Activated naive CD4-positive, alpha-beta T cell (primary cell): ENCODE measurements at places on chromosomes 11 and 22.

DNA sequence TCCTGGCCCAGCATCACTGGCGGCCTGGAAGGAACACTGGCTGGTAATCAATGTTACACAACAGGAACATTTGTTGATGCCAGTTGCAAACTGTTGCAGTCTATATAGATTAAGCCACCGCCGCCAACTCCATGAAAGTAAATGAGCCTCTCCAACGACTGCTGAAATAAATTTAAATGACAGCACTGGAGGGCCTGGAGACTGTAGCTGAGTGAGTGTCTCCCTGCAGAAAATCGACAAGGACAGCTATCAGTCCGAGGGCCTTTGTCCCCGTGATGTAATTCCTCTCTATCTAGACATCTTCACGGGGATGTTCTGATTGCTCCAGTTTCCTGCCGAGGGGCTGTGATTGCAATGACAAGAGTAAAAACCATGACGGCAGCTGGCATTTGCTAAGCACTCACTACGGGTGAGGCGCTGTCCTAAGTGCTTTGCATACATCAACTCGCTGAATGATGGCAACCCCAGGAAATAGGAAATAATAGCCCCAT lies 120.4 kb downstream of the SEZ6L start:
- no peak for DNase-seq

DNA sequence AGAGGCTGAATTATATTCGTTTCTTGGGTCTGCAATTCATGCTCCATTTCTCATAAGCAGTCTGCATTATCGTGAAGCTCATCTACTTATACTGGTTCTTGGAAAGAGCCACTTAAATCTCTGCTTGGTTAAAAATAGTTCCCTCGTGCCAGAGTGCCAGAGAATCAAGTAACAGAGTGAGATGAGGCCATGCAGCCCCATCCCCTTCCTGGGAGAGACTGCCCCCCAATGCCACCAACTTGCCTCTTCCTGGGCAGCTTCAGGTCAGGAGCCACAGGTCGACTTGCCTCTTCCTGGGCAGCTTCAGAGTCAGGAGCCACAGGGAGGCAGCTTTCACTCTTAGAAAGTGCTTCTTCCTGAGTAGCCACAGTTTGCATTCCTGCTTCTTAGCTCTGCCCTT lies 223.9 kb upstream of the ZBED5 start:
- DNase-seq = no peak

DNA sequence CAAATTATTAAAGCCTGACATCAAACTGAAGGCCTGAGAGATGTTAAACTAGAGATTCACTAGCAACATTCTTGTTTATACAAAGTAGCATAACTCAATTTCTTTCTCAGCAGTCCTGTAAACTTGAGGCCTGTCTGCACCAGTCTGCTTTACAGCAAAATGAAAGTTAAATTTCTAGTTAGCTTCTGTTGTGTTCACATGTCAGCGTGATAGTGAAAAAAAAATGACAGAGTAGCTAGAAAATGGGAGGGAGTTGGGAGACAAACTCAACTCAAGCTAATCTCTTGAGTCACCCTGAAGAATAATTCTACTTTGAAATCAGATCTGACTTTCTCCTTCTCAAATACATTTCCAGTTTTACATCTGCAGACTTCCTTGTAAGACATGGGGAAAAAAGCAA lies 6.5 kb downstream of the RBFOX2 start:
- DNase-seq = no peak

- DNase-seq = no peak
Observed at GRCh38 chr11:94602430-94603372, 35.5 kb downstream of the PIWIL4 start.

- DNase-seq = peak; percentile 52
Observed at GRCh38 chr22:37804881-37805809, 2.6 kb upstream of the GCAT start.

DNA sequence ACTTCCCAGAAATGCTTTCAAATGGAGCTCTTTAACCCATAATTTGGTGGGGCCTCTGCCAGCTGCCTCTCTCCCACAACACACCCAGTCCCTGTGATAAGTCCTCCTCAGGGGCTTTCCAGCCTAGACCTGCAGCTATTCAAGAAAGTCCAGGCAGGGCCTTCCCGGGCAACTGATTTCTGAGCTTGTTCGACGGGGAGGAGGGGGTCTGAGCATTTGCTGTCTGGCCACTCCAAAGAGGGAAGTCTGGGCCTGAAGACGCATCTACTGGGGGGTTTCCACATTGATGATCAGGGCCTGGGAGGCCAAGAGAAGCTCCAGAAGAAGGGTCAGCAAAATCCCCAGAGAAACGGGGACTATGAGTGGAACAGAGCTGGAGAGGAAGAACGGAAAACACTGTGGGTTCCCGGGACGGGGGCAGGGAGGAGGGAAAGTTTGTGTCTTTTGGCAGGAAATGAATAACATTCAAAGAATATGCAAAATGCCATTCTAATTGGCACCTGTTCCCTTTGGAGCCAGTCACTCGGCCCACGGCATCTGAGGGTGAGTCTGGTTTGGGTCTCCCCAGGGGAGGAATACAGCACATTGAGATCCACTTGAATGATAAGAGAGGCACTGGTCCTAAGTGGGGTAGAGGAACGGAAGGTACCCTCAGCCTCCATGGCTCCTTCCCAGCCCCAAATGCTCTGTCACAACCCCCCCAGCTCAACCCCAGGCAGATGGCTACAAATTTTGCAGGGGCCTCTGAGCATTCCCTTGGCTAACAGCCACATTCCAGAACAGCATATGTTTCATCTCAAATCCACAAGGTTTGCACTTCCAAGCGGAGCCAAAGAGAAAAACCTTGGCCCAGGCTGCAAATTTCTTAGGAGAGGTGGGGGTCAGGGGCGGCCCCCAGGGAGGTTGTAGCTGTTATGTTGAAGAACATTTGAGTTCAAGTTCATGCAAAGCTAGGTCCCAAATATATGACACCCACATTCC lies 72.0 kb downstream of the RPUSD4 start:
- DNase-seq = no peak

- no peak for DNase-seq
Observed at GRCh38 chr11:11555208-11555607, 66.6 kb downstream of the GALNT18 start.

DNA sequence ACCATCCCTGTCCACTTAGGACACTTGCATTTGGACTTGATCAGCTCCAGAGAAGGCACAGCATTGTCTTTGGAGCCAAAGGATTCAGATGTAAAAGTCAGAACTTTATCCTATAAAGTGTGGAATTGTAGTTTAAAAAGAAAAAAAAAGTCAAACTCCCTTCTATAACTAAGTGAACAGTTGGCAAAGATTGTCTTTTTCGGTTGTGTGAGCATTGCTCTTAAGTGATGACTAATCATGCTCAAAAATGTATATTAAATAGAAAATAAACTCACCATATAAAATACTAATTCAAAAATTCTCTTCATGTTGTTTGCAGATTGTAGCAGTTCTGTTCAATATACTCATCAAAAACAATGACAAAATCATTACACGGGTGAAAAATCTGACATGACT lies 93.8 kb downstream of the ETS1 start:
- no peak for DNase-seq

GRCh38 chr22:35606916-35607315 lies 10.2 kb downstream of the MB start:
- no peak for DNase-seq

- DNase-seq = no peak
Observed at GRCh38 chr22:17407643-17408042, 38.4 kb downstream of the CECR2 start.

DNA sequence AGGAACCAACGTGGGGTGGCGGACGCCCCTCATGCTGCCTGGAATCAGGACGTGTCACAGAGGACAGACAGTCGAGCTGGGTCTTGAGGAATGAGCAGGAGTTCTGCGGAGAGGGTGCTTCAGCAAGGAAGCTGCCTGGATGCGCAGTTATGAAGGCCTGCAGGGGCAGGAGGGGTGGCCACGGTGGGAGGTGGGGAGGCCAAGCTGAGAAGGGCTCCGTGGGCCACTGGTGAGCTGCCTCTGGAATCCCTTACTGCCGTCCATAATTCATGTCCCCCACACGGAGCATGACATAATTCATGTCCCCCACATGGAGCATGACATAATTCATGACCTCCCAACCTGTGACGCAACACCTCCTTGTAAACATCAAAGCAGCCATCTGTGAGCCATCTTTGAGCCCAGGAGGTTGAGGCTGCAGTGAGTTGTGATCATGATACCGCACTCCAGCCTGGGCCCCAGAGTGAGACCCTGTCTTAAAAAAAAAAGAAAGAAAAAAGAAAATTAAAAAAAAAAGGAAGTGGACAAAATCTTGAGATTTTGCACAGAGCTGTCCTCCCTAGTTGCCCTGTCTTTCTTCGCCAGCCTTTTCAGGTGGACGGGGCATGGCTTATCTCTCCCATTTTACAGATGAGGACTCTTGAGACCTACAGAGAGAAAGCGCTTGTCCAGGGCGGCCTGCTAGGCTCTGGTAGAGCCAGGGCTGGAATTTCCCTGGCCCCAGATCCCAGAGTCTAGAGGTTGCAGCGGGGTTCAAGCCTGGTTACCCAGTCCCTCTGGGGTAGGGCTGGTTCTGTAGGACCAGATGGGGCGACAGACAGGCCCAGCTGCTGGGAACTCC lies 24.3 kb upstream of the PICK1 start:
- DNase-seq = no peak

GRCh38 chr11:46391186-46391577 lies 394 bp downstream of the CHRM4 start:
- DNase-seq = no peak

DNA sequence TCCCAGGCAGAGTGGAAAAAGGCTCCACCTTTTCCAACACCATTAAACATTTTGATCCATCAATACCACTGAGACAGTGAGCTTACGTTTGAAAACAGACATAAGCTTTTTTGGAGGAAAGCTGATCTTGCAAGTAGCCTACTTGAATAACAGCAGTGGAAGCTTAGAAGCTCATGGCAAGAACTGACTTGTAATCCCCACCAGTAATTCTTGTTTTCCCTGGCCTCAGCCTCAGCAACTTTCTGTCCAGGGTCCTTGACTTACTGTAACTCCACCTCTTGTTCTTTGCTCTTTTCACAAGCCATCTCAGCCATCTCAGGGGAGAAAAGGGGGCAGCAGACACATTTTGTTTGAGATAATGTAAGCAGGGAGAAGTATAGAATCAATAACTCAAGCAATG lies 12.3 kb upstream of the MPZL2 start:
- DNase-seq = no peak

DNA sequence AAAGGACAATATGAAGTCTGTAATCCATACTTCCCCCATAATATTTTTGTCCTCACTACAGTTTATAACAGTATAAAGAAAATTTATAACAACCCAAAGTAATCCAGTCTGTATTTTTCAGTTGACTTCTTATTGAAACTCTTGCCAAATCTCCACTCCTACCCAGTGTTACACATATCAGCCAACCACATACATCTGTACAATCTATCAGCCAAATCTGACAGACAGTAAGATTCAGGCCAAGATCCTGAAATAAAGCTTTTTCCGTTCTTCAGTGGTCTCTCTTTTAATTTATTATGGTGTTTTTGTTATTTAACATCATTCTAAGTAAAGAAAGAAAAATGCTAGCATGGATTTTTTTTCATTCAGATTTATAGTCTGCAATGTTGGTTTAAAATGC lies 2370.9 kb upstream of the RAG2 start:
- DNase-seq = no peak

GRCh38 chr11:69445131-69445470 lies 36.4 kb upstream of the LINC01488 start:
- DNase-seq = no peak

DNA sequence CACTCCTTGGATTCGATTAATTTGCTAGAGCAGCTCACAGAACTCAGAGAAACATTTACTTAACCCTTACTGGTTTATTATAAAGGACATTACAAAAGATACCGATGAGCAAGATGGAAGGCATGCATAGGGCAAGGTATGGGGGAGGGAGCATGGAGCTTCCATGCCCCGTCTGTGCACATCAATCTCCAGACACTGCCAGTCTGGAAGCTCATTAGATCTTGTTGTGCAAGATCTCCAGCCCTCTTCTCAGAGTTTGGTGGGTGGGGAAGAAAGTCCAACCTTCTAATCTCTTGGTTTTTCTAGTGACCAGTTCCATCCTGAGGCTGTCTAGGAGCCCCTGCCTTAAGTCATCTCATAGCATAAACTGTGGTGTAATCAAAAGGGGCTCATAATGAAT lies 190.7 kb downstream of the UVRAG start:
- no peak for DNase-seq

DNA sequence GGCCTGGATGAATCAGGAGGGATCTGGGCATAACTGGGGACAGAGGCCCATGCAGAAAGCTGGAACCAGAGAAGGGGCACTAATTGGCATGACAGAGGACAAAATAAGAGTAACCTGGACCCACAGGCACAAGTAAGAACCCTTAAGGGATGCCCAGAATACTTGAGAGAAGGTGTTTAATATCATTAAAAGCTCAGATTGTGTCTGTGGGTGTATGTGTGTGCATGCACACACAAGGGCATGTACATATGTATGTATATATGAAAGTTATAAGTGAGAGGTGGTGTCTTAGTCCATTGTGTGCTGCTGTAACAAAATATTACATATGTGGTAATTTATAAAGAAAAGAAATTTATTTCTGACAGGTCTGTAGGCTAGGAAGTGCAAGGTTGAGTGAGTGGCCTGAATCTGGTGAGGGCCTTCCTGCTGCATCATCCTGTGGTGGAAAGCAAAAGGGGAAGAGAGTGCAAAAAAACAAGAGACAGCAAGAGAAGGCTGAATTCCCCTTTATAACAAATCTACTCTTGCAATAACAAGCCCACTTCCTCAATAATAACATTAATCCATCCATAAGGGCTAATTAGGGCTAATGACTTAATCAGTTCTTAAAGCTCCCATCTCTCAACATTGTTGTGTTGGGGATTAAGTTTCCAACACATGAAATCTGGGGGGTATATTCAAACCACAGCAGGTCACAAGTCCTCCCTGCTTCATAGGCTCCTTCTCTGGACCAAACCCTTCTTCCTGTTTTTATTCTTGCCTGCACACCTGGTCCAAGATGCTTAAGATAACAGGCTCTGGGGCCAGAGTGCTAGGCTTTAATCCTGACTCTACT lies 68.3 kb upstream of the POU2AF2 start:
- DNase-seq = no peak

DNA sequence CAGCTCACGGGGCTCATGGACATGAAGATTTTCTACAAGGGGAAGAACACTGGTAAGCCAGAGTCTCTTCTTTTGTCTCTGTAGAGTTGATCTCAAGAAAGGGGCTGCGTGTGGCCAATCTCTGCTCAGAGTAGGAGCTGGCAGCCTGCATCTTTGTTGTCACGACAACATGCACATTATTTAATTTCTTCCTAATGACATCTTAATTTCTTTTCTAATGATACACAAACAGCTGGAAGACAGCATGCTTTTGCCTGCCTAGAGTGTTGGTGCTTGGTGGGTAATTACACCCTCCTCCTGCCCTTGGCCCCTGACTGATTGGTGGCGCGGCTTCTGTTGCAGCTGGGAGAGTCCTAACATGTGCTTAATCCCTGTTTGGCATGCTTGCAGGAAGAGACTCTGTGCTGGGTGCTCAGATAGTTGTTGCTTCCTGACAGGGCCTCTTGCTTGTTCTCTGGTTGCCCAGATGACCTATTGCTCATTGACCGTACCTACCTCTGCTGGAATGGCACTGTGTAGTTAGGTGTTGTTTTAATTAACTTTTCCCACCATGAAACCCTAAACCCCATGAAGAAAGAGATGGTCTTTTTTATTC lies 106.9 kb upstream of the SORL1-AS1 start:
- DNase-seq = no peak
